ENCODE measurements at places on chromosomes 11 and 22.

- no peak for DNase-seq
These were observed 15.6 kb downstream of the MOV10L1 start for GRCh38 chr22:50105208-50106100.

DNA sequence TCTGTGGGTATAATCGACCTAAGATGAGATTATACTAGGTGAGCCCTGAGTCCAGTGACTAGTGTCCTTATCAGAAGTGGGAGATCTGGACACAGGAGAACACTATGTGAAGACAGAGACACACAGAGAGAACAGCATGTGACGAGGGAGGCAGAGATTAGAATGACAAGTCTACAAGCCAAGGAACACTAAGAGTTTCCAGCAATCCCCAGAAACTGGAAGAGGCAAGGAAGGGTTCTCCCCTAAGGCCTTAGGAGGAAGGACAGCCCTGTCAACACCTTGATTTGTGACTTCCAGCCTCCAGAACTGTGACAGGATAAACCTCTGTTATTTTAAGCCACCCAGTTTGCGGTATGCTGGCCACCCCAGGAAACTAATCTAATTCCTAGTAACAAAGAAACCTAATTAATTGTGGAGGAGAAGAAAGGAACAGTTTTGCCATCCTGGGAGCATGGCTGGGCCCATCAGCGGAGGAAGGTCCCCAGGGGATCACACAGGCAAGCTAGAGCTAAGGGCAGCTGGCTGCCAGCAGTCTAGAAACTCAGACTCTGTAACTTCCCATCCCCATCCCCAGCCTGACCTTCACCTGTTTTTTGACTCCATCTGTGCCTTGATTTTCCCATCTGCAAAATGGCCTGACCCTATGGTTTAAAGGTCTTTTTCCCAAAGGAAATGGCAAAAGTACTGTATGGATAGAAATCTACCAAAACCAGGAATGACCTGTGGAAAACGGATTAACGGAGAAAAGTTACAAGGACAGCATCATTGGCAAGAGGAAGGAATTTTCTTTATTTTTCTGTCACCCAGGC, 10.3 kb upstream of the THOC5 start:
- DNase-seq: no peak

DNA sequence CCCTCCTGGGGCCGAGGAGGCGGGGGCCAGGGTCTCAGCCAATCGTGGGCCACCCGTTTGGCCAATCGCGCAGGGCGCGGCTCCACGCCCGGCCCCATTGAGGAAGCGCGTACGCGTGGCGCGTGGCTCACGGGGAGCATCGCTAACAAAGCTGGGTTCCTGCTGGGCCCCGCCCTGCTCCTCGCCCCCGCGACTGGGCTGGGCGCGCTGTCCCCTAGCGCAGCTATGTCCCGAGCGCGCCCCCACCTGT, 614 bp upstream of the ASCL2 start:
- no peak for DNase-seq

DNA sequence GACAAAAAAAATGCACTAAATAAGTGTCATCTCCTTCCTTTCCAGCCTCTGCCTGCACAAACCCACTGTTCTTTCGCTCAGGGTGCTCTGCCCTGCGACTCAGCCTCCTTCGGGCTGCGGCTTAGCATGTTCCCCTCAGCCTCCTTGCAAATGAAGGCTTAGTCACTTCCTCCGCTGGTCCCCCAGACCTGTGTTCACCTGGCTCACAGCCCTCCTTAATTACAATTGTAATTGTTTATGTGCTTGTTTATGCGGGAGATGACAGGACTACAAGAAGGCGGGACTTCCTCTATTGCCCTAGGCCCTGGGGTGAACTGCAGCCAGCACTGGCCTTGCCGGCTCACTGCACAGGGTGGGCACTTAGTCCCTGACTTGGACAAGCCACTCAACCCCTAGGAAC, 303.6 kb downstream of the KIRREL3 start:
- no peak for DNase-seq

GRCh38 chr11:17287058-17287457, 10.5 kb downstream of the NUCB2 start:
- DNase-seq: no peak

DNA sequence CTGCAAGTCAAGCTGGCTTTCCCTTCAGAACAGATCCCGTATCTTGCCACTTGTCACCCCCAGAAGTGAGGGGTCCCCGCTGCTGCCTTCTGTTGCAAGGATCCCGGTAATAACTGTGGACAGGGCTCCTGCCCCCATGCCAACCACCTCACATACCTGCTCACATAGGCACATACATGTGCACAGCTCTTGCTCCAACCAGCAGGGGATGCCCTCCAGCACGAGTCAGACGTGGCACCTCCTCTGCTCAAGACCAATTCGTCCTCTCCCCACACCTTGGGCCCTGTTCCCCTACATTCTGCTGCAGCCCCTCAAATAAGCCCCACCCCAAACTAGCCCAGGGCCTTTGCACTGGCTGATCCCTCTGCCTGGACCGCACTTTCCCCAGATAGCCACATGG, 163.3 kb downstream of the CRYBB2 start:
- no peak for DNase-seq

DNA sequence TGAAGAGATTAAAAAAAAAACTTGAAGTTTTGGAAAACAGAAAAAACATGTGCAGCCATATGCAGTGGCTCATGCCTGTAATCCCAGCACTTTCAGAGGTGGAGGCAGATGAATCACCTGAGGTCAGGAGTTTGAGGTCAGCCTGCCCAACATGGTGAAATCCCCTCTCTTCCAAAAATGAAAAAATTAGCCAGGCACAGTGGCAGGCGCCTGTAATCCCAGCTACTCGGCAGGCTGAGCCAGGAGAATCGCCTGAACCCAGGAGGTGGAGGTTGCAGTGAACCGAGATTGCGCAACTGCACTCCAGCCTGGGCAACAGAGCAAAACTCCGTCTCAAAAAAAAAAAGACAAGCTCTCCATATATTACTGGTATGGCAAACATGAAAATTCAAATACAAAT, 7.6 kb downstream of the DLG2 start:
- DNase-seq: no peak
